ENCODE measurements at places on chromosomes 5 and 9.

- DNase-seq: no peak
Observed at GRCh38 chr9:135813671-135814290, 93.6 kb downstream of the CAMSAP1 start.

- no peak for DNase-seq
Observed at GRCh38 chr5:40841068-40841805, at the start of gene CARD6. TSS of gene CARD6 (plus strand) at chr5:40841367. CDS start at chr5:40841383, 16 bp downstream.

GRCh38 chr9:127780126-127780885 lies 1.8 kb upstream of the SH2D3C start:
- no peak for DNase-seq

DNA sequence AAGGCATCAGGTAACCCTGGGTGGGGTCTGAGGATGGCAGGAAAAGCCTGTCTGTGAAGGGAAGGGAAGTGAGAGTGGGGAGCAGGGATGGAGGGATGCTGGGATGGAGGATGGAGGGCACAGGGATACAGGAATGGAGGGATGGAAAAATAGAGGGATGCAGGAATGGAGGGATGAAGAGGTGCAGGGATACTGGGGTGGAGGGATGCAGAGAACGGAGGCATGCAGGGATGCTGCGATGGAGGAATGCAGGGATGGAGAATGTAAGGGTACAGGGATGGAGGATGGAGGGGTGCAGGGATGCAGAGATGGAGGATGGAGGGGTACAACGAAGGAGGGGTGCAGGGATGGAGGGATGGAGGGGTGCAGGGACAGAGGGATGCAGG lies 9.1 kb downstream of the PTGES2 start:
- DNase-seq: no peak

DNA sequence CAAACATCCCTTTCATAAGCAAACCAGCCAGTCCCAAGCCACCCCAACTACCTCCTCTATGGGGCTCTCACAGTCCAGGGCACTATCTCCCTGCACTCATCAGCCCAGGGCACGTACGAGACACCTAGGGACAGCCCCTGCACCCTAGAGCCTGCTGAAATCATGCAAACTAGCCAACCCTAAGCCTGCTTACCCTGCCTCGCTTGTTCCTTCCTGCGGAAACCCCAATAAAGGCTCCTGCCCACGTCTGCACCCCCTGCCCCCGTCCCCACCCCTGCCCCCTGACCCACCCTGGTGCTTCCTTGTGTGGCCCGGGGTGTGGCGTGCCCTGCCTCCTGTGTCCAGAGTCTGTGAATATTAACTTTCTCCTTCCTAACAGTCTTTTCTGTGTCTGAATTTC lies 135.9 kb downstream of the GADD45G start:
- no peak for DNase-seq

DNA sequence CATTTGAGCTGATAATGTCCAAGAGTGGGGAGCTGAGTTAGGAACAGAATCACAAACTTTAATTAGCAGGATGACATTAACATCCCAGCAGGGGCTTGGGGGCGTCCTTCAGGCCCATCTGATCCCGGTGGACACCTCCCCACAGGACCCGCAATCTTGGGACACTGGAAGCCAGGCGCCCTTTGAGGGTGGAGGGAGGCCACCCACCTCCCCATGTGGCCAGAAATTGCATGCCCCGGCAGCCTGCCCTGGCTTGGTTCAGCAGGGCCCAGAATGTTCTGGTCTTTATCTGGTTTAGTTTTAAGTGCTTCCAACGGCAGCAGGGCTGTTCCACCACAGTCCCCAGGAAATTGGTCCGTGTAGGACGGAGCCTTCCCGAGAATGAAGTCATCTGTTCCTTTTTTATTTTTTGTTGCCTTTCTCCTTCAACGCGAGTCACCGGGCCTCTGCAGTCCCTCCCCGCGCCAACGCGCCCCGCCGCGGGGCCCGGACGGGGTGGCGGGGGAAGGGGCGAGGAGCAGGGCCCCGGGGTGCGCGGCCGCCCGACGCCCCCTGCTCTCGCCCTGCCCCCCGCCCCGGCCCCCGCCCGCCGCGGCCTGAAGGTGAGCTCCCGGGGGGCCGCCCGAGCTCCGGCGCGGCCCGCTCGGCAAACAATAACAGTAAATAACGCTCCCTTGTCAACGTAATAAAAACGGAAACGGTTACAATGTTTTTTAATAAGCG lies 207.9 kb downstream of the C9orf50 start:
- DNase-seq: peak; percentile 40

GRCh38 chr5:137453483-137454080 lies 45.5 kb downstream of the SPOCK1 start:
- no peak for DNase-seq

DNA sequence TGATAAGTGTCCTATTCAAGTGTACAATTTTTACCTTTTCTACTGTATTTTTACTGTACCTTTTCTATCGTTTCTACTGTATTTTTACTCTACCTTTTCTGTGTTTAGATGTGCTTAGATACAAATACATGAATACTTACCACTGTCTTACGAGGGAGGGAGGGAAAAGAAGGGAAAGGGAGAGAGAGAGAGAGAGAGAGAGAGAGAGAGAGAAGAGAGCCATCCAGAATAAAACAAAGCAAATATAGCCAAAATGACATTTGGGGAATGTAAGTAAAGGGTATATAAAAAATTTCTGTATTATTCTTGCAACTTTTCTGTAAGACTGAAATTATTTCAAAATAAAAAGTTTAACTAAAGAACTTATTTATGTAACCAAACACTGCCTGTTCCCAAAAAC lies 121.2 kb downstream of the HOMER1 start:
- no peak for DNase-seq

- DNase-seq: no peak
Observed at GRCh38 chr5:131280417-131280816, 16.6 kb downstream of the CDC42SE2 start.

Measured in stimulated activated CD4-positive, alpha-beta T cell treated with anti-CD3 and anti-CD28 coated beads, Interleukin-12 subunit alpha, Interleukin-12 subunit beta, amount 100 ng/mL, for 4 hours (primary cell).